ENCODE measurements at places on chromosomes 2 and 18.

GRCh38 chr18:8601277-8602032 lies 7.8 kb upstream of the RAB12 start:
- DNase-seq = peak; percentile 31

DNA sequence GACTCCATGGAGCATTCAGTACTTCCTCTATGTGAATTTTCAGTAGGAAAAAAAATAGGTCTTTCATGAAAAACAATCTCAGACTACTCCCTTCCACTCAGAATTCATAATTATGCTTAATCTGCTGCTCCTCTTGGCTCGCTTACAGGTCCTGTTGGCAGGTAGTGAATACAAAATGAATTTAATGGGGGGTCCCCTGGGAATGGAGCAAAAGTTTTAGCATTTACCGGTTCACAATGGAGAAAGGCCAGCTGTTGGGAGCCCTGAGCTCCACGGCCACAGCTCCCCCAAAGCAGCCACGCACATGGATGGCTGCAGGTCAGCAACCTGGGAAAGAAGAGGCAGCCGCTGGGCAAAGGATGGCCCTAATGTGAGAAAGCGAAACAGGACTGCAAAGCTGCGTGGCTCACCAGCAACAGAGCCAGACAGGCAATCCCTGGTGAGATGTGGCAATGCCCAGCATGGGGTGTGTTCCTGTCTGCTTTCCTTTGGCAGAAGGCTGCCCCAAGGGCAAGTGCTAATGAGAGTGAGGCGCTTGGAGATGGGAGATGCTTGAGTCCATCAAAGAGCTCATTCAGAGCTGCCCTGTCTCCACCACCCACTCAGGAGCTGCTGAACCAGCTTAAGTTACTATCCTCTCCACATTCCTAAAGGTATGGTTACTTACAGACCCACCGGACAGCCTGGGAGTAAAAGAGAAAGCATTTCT lies 447.4 kb downstream of the EPHA4 start:
- DNase-seq = no peak

DNA sequence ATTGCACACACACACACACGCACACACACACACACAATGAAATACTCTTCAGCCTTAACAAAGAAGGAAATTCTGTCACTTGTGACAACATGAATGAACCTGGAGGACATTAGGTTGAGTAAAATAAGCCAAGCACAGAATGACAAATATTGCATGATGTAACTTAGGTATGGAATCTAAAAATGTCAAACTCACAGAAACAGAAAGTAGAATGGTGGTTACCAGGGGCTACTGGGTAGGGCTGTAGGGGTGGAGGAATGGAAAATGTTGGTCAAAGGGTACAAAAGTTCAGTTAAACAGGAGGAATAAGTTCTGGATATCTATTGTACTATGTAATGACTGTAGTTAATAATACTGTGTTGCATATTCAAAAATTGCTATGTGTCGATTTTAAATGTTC lies 29.5 kb downstream of the SCN2A start:
- peak; percentile 23 for DNase-seq

DNA sequence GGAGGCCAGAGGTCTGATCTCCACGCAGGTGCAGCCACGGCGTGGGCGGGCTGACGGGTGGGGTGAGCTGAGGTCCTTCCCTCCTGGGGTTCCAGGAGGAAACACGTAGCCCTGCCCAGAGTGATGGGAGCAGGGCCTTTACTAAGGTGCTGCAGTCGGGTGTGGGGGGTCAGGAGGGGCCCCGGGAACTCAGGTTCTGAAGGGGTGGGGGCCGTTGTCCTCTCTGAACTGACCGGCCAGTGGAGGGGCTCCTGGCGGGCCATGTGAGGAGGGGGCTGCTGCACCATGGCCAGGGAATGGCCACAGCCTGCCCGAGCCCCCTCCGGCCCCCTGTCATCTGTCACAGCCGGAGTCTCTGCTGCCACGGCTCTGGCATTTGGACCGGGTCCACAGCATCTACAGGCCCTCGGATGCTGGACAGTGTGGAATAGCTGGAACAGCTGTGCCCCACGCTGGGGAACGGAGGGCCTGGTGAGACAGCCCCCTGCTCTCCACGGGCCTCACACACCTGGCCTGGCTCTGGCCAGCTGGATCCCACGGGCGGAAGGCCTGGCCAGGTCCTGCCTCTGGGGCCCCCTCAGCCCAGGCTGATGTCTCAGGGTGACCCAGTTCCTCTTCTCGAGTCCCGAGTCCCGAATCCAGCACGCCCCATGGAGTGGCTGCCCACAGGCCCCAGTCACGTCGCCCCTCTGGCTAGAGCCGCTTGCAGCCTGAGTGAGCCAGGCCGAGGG lies 145.6 kb upstream of the GPC1 start:
- DNase-seq = no peak

- DNase-seq = no peak
These were observed 496.7 kb upstream of the PIK3C3 start for GRCh38 chr18:41458376-41458775.

DNA sequence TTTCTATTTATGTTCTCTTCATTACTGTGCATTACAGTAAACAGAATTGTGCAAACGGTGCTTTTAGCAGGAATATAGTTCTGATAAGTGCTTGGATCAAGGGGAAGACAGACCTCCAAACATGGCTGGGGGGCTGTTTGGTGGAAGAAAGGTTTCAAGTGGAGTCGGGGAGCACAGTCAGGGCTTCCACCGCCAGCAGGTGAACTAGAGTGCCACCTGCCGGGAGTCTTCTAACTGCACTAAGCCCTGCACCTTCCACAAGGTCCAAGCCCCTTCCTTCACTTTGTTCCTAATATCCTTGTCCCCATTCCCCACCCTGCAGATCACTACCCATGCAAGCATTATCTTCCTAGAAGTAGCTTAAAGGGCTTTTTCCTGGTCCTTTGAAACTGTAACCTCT lies 11.1 kb downstream of the ONECUT2 start:
- no peak for DNase-seq

DNA sequence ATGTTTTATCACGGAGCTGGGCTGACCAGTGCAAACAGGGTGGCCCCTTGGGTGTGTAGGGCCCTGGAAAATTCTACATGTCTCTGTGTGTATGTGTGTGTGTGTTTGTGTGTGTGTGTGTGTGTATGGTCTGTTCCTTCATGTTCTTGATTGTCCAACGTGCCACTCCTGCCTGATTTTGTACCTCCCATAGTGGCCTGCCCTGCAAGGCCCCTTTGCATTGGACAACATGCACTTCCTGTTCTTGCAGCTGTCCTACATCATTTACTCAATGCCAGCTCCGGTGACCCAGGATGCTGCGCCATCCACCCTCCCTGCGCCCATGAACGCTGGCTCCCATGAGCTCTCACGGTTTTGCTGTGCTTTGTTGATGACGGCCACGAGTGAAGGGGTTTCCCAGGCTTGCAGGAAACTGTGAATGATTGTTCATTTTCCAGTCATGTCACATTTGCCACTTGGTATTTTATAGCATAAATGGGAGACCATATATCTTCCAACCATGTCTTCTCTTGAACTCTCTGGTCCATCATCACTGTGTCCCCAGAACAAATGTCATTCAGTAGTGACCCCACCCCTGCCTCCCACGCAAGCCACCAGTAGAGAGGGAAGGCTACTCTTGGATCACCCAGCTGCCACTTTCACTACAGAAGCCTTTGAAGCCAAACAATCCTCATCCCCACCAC lies 69.7 kb upstream of the NCK2 start:
- peak; percentile 46 for DNase-seq

DNA sequence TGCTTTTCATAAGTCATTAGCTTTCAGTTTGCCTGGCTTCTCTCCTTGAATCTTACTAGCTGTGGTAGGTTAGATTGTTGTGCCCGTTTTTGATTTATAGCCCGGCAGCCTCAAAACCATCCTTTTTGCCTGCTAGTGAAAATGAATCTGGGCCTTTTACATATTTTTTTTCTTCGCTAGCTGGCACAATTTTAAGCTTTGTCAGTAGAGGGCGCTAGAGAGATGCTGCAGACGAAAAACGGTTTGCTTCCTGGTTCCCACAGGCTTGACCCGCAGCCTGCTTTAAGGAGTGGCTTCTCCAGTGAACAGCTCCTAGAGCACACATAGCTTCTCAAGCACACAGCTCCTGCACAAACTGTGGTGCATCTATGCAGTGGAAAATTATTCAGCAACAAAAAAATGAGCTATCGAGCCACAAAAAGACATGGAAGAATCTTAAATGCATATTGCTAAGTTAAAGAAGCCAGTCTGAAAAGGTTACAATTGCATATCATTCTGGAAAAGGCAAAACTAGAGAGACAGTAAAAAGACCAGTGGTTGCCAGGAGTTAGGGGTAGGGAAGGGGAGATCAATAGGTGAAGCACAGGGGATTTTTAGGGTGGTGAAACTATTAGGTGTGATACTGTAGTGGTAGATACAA lies 47.9 kb downstream of the E2F6 start:
- DNase-seq = peak; percentile 33

GRCh38 chr2:231884438-231885140 lies 41.6 kb downstream of the NPPC start:
- no peak for DNase-seq

DNA sequence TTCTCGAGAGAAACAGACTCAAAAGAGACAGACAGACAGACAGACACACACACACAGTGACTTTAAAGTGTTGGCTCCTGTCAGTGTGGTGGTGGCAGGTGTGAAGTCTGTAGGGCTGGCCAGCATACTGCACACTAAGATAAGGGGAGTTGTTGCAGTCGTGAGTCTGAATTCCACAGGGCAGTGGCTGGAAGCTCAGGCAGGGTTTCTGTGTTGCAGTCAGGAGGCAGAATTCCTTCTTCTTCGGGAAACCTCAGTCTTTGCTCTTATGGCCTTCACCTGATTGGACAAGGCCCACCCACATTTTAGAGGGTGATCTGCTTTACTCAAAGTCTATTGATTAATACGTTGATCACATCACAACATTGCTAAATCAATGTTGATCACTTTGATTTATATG lies 478.4 kb upstream of the HS6ST1 start:
- DNase-seq = no peak

DNA sequence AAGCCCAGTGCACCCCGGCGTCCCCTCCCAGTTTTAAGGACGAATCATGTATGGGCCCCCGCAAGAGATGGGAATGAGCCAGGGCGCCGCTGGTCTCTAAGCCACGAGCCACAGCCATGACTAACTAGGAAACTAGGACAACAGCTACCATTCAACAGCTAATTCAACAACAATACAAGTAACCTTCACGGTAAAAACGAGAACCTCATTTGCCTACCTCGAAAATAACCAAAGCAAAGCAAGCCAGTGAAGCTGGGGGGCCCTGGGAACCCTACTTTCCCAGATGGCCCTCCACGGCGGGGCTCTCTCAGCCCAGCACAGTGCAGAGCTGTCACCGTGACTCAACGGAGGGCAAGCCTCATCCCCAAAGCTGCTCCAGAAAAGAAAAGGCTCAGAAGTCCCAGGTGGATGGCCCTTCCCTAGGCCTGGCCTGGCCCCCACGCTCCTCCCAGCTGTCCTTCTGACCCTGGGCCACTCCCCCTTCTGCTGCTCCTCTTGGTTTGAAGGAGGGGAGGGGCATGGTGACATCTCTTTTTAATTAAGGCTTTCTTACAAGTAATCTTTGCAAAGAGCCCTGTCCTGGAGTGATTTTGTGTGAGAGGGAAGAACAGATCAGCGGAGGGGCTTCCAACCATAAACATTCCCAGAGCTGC lies 126.3 kb downstream of the HDAC4 start:
- DNase-seq = peak; percentile 54

DNA sequence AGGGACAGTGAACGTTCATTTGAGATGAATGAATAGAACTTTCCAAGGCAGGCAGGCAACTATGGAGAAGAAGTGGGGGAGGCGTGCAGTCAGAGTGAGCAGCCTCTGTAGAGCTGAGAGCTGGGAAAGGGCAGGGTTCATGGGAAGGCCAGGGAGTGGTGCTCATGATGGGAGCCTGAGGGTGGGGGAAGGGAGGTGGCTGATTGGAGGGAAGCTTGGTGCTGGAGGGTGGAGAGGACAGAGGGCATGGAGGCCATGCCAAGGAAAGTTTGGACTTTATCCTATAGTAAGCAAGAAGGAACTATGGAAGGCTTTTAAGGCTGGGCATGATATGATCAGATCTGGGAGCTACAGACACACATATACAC lies 47.6 kb upstream of the LGALSL start:
- DNase-seq = no peak

DNA sequence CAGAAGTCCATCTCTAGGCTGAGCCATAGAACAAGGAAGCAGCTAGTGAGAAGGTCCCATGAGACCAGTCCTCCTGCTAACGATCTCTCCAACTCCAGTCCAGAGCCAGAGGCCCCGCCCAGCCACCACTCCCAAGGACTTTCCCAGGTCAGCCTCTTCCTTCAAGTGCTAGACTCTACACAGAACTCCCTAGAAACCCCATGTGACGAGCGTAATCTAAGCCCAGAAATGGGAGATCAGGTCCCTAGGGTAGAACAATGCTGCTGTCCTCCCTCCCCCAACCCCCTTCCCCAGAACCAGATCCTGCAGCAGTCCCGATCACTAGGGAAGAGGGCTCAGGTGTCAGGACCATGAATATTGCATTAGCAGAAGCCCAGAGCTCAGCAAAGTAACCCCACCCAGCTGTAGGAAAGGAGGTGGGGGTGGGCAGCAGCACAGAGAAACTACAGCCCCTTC lies 6.9 kb downstream of the DCTN1 start:
- DNase-seq = no peak

- DNase-seq = no peak
These were observed 58.2 kb upstream of the DSEL start for GRCh38 chr18:67574749-67575148.

GRCh38 chr2:65386344-65386743 lies 46.1 kb downstream of the SPRED2 start:
- no peak for DNase-seq

GRCh38 chr18:80176334-80177073 lies 67.4 kb downstream of the ADNP2 start:
- no peak for DNase-seq

DNA sequence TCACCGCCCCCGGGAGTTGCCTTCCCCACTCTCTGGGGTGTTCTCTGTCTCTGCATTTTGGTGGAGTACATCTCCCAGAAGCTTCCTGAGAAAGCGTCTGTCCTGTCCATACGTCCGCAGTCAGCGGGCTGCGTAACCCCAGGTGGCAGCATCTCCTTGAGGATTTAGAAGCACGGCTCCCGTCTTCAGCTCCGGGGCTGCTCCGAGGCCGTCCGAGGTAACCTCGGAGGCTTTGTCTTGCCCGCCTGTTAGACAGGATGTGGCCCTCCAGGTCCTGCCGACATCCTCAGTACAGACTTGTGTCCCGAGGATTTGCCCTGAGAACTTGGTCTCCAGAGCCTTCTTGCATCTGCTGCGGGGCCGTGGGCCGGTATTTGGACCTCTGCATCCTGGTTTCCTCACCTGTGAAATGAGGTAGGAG lies 58.4 kb downstream of the CTDP1 start:
- DNase-seq = no peak

- no peak for DNase-seq
These were observed 392.2 kb downstream of the STK39 start for GRCh38 chr2:167855211-167855610.

DNA sequence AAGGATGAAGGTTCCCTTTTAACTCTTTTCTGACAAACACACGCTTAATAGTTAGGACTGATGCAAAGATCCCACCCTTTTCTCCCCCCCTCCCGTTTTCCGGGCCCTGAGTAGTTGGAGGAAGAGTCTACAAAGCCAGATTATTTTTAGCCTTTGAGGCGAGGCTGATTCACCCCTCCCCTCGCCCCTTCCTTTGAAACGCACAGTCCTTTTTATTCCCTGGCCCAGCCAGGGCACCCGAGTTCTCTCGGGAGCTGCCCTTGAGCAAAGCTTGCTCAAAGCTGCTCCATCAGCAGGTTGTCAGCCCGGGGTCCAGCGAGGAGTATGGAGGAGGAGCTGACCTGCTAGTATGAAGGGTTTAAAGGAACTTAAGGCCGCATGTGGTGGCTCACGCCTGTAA lies 47.1 kb upstream of the SPRED2 start:
- DNase-seq = no peak
